ENCODE measurements at places on chromosomes 5 and 9.
A peak's percentile ranks its signal among the peaks of the same experiment; 100 is the strongest.

- no peak for DNase-seq
Observed at GRCh38 chr5:1471997-1472963, 27.0 kb upstream of the SLC6A3 start.

DNA sequence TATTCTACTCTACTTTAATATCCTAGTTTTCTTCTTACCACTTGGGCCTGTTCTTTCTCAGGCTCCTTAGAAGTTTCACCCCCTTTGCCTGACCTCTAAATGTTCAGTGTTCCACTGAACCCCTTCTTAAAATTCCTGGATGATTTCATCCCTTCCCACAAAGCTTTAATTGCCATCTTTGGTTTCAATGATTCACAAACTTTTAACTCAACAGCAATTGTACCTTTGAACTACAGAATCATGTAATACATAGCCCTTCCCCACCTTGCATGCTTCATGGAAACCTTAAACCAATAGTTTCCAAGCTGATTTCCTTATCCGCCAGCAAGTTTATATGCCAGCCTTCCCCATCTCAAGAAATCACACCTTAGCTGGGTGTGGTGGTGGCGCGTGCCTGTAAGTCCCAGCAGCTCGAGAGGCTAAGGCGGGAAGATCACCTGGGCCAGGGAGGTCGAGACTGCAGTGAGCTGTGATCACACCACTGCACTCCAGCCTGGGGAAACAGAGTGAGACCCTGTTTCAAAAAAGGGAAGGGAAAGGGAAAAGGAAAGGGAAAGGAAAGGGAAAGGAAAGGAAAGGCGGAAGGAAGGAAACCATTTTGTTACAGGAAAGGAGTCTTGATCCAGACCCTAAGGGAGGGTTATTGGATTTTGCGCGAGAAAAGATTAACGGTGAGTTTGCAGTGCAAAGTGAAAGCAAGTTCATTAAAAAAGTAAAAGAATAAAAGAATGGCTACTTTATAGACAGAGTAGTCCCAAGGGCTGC is 1023.7 kb upstream of the DMAC1 start:
- DNase-seq = no peak

GRCh38 chr5:79963261-79964061 is 27.6 kb downstream of the MTX3 start:
- DNase-seq = no peak

GRCh38 chr9:69122549-69123141 is 51.4 kb upstream of the TJP2 start:
- DNase-seq = no peak

GRCh38 chr5:76406673-76407072 is 3.6 kb downstream of the IQGAP2 start:
- no peak for DNase-seq

- DNase-seq = no peak
Observed at GRCh38 chr5:9951865-9952516, 297.7 kb downstream of the ATPSCKMT start.

- DNase-seq = no peak
Observed at GRCh38 chr5:151182524-151182900, 24.9 kb upstream of the ANXA6 start.

- DNase-seq = no peak
Observed at GRCh38 chr5:50849554-50849953, 183.1 kb downstream of the PARP8 start.

GRCh38 chr9:134059661-134060395 is 8.0 kb downstream of the BRD3 start:
- no peak for DNase-seq

GRCh38 chr9:16289639-16290038 is 580.8 kb downstream of the BNC2 start:
- DNase-seq = no peak

DNA sequence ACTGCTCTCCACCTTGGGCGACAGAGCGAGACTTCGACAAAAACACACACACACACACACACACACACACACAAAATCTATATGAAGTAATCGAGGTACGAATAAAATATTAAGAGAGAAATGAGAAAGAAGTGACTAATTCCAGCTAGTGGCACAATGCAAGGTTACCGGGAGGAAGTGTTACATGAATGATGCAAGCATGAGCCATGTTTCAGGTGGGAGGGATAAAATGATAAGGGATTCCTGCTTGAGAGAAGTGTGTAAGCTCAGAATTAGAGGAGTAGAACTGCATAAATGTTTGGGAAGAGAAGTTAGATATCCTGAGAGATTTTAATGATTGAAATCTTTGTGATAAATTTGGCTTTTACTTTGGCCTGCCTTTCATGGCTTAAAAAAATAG is 18.8 kb downstream of the HAPLN1 start:
- no peak for DNase-seq

DNA sequence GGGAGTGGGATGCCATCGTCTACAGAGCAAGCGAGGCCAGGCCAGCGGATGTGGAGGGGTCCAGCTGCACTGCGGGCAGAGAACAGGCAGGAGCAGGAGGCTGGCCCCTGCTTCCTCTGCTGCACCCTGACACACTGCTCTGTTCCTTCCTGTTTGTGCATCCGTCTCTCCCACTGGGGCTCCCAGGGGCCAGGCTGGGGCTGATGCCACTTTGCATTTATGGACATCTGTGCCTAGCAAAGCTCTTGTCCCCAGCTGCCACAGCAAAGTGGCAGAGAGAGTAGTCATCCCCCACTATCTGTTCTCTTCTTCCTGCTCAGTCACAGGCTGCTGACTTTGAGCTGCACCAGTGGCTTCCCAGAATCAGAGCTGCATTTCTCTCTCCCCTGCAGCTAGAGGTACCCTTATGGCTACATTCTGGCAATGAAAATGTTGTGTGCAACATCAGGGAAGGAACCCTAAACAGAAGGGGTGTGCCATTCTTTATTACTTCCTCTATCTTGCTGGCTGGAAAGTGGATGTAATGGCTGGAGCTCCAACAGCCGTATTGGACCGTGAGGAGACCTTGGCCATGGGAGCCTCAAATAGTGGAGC is 4.2 kb upstream of the NINJ1 start:
- no peak for DNase-seq

GRCh38 chr5:37835380-37835973 is 4.4 kb downstream of the GDNF start:
- DNase-seq = no peak

DNA sequence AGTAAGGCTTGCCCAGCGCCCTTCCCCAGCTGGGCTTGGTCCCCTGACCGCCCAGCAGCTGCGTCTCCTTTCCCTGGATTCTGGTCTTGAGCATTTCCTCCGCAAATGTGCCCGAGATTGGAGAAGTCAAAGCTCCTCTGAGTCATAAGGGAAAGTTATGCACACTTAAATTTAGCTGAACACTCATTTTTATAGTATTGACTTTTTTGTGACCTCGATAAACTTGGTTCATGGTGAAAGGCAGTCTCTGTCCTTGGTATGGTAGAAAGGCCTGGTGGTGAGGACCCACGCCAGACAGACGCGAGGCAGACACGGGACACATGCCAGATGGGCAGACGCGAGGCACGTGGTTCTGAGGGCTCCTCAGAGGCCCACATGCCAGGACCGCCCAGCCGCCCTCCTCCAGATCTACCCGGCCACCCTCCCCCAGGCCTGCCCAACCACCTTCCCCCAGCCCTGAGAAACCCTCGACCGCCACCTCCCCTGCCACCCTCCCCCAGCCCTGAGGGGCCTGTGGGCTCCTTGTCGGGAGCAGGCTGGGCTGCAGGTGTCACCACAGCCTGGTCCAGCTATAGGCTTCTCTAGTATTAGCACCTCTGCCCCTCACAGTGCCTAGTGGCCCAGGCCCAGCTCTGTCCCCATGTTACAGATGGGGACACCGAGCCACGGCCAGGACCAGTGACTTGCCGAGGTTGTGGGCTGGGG is 60.9 kb upstream of the CACNA1B start:
- no peak for DNase-seq

DNA sequence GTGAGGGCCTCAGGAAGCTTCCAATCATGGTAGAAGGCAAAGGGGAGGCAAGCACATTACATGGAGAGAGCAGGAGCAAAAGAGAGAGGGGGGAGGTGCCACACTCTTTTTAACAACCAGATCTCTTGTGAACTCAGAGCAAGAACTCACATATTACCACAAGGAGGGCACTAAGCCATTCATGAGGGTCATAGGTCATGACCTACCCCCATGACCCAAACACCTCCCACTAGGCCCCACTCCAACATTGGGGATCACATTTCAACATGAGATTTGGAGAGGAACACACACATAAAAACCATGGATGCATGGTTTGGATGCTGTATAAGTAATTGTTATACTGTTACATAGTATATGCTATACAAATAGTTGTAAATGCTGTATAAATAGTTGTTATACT is 17.5 kb downstream of the POLK start:
- no peak for DNase-seq

DNA sequence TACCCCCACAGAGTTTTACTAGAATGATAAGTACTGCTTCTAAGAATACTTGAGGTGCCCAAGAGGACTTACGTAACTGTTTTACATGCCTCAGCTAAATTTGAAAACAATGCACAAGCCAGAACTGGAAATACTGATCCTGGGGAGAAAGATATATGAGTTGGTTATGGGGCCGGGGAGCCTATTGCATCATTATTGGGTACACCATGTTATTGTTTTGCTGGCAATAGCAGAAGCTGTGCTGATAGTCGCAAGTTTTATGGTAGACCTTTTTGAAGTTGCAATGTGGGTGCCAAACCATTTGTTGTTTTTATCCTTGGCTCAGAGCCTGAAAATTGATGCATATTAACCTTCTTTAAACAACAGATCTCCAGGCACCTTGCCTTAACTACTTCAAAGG is 108.4 kb upstream of the DHFR start:
- no peak for DNase-seq

- no peak for DNase-seq
Observed at GRCh38 chr9:76032797-76033373, 142.4 kb downstream of the PCSK5 start.

DNA sequence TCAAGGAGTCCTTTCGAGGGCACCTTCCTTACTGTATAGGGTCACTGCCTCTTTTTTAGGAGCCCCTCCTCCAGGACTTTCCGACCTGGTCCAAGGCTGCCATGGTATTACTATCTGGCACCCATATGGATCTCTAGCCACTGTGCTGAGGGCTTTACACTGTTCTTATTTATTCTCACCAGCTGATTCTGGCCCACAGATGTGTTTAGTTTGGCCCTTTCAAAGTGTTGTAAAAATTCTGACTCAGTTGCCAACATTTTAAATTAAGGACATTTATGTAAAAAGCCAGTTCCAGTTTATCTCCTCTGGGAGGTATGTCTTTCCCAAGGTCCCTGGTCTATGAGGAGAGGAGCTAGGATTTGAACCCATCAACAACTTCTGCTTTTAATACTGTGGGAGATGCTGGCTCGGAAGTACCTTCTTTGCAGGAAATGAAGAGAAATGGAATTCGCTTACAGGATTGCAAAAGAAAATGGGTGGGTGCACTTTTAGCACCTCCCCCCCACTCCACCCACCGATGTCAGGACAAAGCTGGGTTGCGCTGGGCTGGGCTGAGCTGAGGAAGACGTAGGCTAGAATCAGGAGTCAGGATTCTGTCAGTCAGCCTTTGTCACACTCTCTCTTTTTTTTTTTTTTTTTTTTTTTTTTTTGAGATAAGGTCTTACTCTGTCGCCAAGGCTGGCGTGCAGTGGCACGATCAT is 7.8 kb downstream of the JADE2 start:
- DNase-seq = no peak

- no peak for DNase-seq
Observed at GRCh38 chr5:14216372-14216771, 73.2 kb downstream of the TRIO start.

- no peak for DNase-seq
Observed at GRCh38 chr5:142434322-142434612, 109.4 kb upstream of the SPRY4 start.

- DNase-seq = peak; percentile 34
Observed at GRCh38 chr9:122219856-122220672, 8.7 kb downstream of the LHX6 start.

DNA sequence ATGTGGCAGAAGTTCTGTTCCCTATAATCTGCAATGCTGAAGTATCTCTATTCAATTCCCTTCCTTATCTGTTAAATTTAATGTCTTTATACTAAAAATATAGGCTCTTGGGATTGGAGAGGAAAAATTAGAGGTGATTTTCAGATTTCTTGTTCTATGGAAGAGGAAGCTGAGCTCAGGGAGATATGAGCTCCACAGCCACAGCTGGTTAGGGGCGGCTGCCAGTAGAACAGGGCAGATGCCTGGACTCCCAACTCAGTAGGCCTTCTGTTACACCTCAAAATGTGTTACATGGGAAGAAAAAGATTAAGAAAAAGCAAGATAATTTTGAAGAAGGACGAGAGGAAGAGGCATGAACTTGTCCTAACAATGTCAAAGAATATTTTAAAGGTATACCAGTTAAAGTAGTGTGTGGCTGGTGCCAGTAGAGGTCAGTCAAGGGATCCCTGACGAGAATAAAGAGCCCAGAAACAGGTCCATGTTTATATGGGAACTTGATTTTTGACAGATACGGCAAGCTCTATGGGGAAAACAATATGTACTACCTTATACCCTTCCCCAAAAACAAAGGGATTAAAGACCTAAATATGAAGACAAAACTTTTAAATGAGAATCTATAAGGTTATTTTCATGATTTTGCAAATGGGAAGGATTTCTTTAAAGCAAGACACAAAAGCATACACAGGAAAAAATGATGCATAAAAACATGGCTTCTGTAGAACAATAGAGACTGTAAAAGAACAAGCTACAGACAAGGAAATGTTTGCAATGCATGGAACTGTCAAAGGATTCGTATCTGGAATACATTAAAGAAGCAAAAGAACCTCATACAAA is 28.7 kb downstream of the DNAJC21 start:
- no peak for DNase-seq

DNA sequence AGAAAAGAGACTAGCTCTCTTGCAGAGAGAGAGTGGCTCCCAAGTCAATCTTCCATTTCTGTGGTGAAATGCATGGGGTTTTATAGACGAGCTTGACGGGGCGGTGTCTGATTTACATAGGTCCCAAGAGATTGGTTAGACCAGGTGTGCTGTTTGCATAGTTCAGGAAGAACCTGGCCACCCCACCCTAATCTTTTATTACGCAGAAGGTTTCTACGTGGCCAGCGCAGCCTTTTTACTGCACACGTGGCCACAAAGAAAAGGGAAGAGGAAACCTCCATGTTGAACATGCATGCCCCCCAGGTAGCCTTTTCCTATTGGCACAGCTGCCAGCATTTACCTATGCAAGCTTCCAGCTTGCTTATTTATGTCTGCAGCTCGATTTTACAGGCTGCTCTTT is 92.1 kb downstream of the CAVIN4 start:
- no peak for DNase-seq

- DNase-seq = no peak
Observed at GRCh38 chr9:136007276-136007933, 46.2 kb upstream of the UBAC1 start.

GRCh38 chr5:160352308-160352707 is 18.1 kb downstream of the C1QTNF2 start:
- no peak for DNase-seq
